ENCODE measurements at places on chromosomes 1 and 21. TPM values are rescaled to one million over a fixed set of nuclear protein-coding genes. Genes with fewer than 3 reads are reported as not detected.
A peak's percentile ranks its signal among the peaks of the same experiment; 100 is the strongest.

The KCNK1 gene
- total RNA-seq = 17.2 TPM

DNA sequence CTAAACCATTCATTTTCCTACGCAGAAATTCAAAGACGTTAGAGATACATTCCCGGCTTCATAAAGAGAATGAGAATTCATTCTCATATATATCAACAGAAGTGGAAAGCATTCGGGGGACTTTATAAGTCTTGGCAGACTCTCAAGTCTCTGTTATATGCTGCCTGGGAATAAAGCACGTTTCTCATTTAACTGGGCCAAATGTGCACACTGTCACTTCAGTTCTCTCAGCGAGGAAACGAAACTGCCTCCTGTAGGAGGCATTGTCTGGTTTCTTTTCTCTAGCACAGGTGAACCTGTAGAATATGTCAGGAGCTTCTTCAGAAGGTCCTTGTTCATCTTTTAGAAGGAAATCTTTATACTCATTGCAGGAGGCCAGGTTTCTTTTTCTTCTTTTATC is 367.6 kb downstream of the PTBP2 start:
- H3K27me3 ChIP-seq = no peaks in the 10 kb centered on the region
- no peaks in the 10 kb centered on the region for H3K36me3 ChIP-seq
- no peak overlapping the region for H3K27ac ChIP-seq
- no peaks in the 10 kb centered on the region for H3K4me1 ChIP-seq
- no peak overlapping the region for H3K4me3 ChIP-seq
- no peak for DNase-seq

- DNase-seq = no peak
- H3K27ac ChIP-seq = no peak overlapping the region
- H3K4me1 ChIP-seq = no peaks in the 10 kb centered on the region
- H3K4me3 ChIP-seq = no peak overlapping the region
- no peaks in the 10 kb centered on the region for H3K36me3 ChIP-seq
Observed at GRCh38 chr1:17167041-17167785, 37.7 kb upstream of the PADI1 start.

GRCh38 chr1:7385471-7386225 is 385.4 kb upstream of the VAMP3 start:
- H3K27me3 ChIP-seq = no peaks in the 10 kb centered on the region
- no peak for DNase-seq
- no peak overlapping the region for H3K27ac ChIP-seq

GRCh38 chr1:156912861-156913808 is 7.3 kb upstream of the LRRC71 start:
- no peak for DNase-seq
- H3K27ac ChIP-seq = no peak overlapping the region
- no peaks in the 10 kb centered on the region for H3K27me3 ChIP-seq
- no peaks in the 10 kb centered on the region for H3K4me1 ChIP-seq

DNA sequence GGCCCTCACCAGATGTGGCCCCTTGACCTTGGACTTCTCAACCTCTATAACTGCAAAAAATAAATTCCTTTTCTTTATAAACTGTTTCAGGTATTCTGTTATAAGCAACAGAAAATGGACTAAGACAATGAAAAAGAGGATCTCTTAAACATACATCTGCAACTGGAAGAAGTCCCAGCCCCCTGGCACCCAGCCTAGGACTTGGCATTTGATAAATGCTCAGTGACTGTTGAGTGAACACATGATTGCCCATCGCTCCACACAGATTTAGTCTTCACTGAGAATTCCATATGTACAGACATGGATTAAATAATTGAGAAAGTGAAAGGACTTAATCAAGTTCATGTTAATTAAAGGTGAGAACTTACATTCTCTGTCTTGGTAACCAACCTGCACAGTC is 344.9 kb upstream of the RUNX1 start:
- no peak overlapping the region for H3K4me3 ChIP-seq
- no peaks in the 10 kb centered on the region for H3K4me1 ChIP-seq
- no peak overlapping the region for H3K27ac ChIP-seq
- no peaks in the 10 kb centered on the region for H3K27me3 ChIP-seq
- no peaks in the 10 kb centered on the region for H3K36me3 ChIP-seq

DNA sequence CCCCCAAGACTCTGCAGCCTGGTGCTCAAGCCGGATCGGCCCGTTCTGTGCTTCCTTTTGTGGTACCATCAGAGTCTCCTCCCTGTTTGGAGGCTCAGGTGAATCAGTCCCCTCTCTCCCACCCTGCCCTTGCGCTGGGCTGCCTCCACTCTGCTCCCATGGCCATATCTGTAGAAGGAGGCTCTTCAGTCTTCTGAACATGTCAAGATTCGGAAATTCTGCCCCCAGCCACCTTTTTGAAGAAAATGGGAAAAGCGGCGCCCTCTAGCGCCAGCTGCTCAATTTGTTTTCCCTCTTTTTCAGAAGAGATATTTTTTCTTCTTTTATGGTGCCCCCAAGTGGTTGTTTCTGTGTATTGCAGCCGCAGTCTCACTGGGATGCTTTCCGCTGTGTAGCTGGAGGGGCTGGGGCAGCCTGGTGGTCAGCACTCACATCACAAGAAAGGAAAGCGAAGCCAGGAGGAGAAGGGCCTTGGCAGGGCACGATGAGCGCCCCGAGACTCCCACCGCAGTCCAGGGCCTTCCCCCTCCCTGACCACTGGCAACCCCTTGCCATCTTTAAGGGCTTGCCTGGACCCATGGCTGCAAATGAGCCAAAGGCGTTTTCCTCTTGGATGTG is 58.4 kb upstream of the CACNA1E start:
- H3K27ac ChIP-seq = no peak overlapping the region
- H3K4me1 ChIP-seq = no peaks in the 10 kb centered on the region
- H3K4me3 ChIP-seq = no peak overlapping the region
- no peaks in the 10 kb centered on the region for H3K27me3 ChIP-seq
- no peaks in the 10 kb centered on the region for H3K36me3 ChIP-seq
- DNase-seq = peak; percentile 73

DNA sequence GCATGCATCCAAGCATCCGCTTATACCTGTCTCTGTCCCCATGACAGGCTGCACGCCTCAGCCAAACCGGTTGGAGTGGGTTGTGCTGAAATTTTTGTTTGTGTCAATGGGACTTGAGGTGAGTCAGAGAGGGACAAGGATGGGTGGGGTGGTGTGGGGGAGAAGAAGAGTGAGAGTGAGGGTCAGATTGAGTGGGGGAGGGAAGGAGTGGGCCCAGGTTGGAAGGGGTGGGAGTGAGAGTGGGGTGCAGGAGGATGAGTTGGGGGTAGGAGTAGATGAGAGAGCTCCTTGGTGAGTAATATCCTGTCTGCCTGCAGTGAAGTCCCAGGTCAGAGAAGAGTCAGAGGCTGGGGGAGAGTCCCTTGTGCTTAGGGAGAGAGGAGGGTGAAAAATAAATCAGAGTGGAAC is 3.3 kb upstream of the NECTIN4 start:
- H3K4me3 ChIP-seq = no peak overlapping the region
- H3K36me3 ChIP-seq = no peaks in the 10 kb centered on the region
- no peak overlapping the region for H3K27ac ChIP-seq
- DNase-seq = no peak

The NBL1 gene
- 324 TPM for total RNA-seq

The TMEM61 gene
- total RNA-seq = 13.9 TPM

GRCh38 chr1:203271018-203271743 is 34.1 kb upstream of the BTG2 start:
- peak; percentile 92 for DNase-seq
- H3K36me3 ChIP-seq = no peaks in the 10 kb centered on the region
- peaks cover 5% of the 10 kb centered on the region for H3K4me1 ChIP-seq
- no peak overlapping the region for H3K27ac ChIP-seq
- H3K27me3 ChIP-seq = no peaks in the 10 kb centered on the region
- no peak overlapping the region for H3K4me3 ChIP-seq

DNA sequence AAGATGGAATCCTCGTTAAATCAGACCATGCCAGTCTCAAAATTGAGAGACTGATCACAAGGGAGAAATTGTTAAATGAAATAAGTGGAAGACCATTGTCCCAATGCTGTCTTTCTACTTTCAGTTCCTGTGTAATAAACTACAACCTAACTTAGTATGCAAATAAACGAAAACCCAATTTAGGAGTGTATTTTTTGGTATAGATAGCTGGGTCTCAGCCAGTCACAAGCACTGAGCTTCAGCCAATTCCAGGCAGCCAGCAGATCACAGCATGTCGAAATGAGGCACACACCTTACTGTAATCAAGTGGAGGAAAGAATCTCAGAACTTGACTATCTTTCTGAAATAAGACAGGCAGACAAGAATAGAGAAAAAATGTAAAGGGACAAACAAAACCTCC is 33.0 kb upstream of the VN1R5 start:
- no peaks in the 10 kb centered on the region for H3K27me3 ChIP-seq
- H3K36me3 ChIP-seq = no peaks in the 10 kb centered on the region
- H3K27ac ChIP-seq = no peak overlapping the region

DNA sequence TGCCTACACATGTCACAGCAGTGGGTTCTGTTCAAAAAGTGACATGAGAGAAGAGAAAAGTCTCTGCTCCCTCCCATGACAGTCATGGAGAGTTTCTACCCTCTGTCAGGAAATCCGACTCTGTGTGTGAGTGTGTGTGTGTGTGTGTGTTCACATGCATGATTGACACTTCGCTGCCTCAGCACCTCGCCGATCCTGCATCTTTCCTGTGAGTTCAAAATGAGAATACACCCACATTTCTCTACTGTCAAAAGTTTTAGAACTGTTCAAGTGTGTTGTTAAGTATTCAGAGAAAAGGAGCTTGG is 46.2 kb upstream of the COX20 start:
- no peak for DNase-seq
- no peak overlapping the region for H3K27ac ChIP-seq
- H3K4me1 ChIP-seq = no peaks in the 10 kb centered on the region
- no peaks in the 10 kb centered on the region for H3K27me3 ChIP-seq

DNA sequence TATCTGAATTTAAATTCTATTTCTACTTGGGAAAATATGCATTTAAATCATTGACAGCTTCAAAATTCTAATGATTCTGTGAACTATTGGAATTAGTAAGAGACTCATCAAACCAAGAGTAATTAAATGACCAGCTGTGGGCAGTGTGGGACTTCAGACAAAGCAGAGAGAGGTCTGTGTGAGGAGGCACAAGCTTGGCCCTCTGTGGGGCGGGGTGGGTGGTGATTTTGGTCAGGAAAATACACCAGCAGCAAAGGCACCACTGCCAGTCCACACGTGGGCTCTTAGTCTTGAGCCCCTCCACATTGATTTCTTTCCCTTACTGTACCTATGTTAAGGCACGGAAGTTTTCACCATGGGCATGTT is 39.2 kb upstream of the RAB4A start:
- no peaks in the 10 kb centered on the region for H3K27me3 ChIP-seq
- DNase-seq = no peak
- H3K36me3 ChIP-seq = no peaks in the 10 kb centered on the region
- H3K4me3 ChIP-seq = no peak overlapping the region

GRCh38 chr1:2204415-2205190 is 10.0 kb upstream of the FAAP20 start:
- H3K4me1 ChIP-seq = peaks cover 11% of the 10 kb centered on the region
- peak overlapping the region; percentile 13 for H3K4me3 ChIP-seq
- no peak for DNase-seq
- no peaks in the 10 kb centered on the region for H3K27me3 ChIP-seq

The DNM3 gene
- total RNA-seq = 1.5 TPM
